Smooth muscle cell of trachea (primary cell): ENCODE measurements at places on chromosomes 12 and 14. TPM values are rescaled to one million over a fixed set of nuclear protein-coding genes. Genes with fewer than 3 reads are reported as not detected.

TAS2R30 gene
- total RNA-seq, result 3.6 and 9.0 TPM in 2 replicates

ACOT6 gene
- not detected in 2 replicates for total RNA-seq

LHX5 gene
- not detected in 2 replicates for total RNA-seq

SERPINA1 gene
- total RNA-seq, result under 0.01 TPM in 1 of 2 replicates, not detected in the other

SLC7A7 gene
- 2.0 and 7.1 TPM in 2 replicates for total RNA-seq

TAS2R19 gene
- 4.5 and 9.6 TPM in 2 replicates for total RNA-seq

LIN7A gene
- total RNA-seq, result 12.4 and 19.7 TPM in 2 replicates

CD27 gene
- total RNA-seq, result 0.17 TPM in 1 of 2 replicates, not detected in the other

LRP1-AS gene
- not detected in 2 replicates for total RNA-seq

AQP6 gene
- total RNA-seq, result not detected in 2 replicates

LBHD2 gene
- total RNA-seq, result not detected in 2 replicates

HOXC9 gene
- total RNA-seq, result 0.15 and 0.33 TPM in 2 replicates

RAB15 gene
- 1.7 and 4.1 TPM in 2 replicates for total RNA-seq
